Heart left ventricle (tissue), 16 donors: ENCODE measurements at places on chromosomes 5 and 9. TPM values are rescaled to one million over a fixed set of nuclear protein-coding genes. Genes with fewer than 3 reads are reported as not detected.

PCDHB14 gene
- 4.6 TPM for total RNA-seq

DNA sequence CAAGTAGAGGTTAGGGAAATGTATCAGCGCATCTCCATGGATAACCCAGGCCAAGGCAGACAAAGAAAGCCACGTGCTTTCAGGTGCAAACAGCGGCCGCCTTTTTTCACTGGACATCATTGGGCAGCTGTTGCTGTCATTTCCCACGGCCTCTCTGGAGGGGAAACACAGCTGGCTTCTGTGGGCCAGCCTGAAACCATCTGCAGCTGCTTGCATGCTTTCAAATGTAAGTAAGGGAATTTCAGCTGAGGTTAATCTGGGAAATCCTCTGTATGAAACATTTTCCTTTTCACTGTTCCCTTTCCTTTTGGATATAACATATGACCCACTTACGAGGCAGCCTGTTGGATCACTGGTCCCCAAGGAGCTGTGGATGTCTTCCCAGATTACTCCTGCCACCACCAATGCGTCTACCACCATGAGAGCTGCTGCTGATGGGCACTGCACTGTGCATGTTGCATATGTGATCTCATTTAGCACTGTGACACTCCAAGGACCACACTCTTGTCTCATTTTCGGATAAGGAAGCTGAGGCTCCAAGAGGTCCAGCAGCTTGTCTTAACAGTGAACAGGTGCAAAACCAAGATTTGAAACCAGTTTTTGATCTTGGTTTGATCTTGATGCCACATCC is 106.3 kb downstream of the C9orf152 start:
- DNase-seq: peak; percentile 39

GRCh38 chr9:98750364-98751060 is 41.8 kb upstream of the GABBR2 start:
- DNase-seq: no peak

GRCh38 chr5:152290181-152290580 is 114.9 kb downstream of the NMUR2 start:
- no peak for DNase-seq

DNA sequence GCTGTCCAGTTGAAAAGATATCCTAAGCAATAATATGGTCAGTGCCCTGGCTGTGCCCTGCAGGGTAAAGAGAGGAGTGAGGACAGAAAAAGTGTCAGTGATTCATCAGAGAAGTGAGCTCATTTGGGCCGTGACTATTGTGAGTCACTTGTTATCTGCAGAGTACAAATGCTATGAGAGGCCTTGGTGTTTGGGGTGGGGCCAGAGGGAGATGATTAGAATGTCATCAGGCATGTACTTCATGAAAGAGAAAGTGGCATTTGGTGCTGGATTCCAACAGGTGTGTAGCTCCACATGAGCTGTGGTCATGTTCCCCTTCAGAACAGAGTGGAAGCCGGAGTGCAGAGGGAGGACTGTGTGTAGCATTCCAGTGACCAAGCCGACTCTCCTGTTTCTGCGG is 174.1 kb downstream of the KDM4C start:
- DNase-seq: peak; percentile 30

DNA sequence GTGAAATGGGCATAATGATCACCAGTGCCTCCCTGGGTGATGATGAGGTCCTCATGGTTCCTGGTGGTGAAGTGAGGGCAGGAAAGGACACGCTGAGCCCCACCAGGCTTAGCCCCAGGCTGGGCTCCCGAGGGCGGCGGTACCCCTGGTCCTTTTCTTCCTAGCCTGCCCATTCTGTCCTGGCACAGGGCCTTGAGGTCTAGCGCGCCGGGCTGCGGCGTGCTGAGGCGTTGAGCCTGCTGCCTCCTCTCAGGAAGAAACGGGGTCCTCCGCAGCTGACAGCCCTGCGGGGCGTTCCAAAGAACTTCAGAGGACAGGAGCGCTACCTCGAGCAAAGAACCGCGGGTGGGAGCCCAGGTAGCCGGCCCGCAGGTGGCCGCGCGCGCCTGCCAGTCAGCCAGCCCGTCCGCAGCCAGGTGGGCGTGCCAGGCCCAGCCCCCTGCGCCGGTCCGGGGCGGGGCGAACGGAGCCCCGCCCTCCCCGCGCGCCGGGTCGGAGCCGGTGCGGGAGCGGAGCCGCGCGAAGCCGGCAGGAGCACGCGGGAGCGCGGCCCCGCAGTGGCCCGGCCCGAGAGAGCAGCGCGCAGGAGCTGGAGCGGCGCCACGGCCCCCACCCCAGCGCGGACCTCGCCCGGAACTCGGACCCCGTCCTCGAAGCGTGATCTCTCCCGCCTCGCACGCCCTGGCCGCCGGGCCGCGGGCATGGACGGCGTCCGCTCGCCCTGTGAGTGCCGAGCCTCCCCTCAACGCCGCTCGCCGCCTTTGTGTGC is at the start of gene WNK2:
Gene WNK2, plus strand, starts transcription at position 477 of the 769 bp plus-strand sequence. CDS start 791 bp downstream, outside the sequence.
- peak; percentile 52 for DNase-seq

DNA sequence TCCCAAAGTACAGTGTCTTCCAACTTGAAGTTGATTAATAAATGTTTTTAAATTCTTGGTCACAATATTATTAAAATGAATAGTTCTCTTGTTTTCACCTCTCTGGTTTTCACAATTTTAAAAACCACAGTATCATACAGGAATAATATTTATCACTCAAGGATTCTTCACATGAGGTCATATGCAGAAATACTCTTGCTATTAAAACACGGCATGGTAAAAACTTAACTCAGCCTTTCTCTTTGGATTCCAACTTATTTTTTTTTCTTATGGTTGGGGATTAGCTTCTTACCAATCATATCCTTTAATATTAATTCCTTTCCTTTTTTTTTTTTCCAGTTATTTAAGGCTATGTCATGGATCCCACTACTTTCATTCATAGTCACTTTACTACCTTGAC is 289.4 kb downstream of the ADAMTS6 start:
- DNase-seq: no peak

GRCh38 chr9:93635186-93636107 is 59.1 kb downstream of the PHF2 start:
- DNase-seq: peak; percentile 13

DNA sequence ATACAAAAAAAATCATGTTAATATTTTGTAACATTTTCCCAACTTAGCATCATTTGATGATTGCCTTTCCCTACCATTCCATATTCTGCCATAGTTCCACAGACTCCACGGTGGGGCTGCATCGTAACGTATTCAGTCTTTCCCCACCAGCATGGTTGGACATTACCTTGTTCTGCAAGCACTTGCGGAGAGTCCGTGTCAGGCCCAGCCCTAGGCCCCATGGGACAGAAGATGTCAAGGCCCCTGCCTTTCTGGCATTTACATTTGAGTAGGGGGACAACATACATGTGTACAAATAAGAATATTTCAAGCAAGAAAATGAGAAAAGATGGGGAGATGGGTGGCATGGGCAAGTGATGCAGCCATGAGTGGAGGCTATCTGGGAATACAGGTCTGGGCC is 8.2 kb upstream of the PHF2 start:
- DNase-seq: no peak

PCDHB6 gene
- total RNA-seq: 0.61 TPM

DNA sequence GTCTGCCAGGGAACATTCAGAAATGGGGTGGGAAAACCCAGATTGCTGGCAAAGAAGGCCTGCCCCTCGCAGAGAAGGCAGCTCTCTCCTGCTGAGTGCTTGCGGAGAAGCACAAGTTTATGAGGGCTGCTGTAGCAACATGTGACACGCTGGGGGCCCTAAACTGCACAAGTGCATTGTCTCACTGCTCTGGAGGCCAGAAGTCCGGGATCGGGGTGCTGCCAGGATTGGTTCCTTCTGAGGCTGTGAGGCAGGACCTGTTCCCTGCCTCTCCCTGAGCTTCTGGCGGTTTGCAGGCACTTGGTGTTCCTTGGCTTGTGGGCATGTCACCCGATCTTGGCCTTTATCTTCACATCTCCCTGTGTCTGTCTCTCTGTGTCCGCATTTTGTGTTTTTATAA is 75.6 kb upstream of the NEURL1B start:
- no peak for DNase-seq

FAM81B gene
- total RNA-seq: 1.2 TPM

- no peak for DNase-seq
Measured at GRCh38 chr5:88979726-88980125, 96.7 kb upstream of the MEF2C start.

KCTD16 gene
- 0.04 TPM for total RNA-seq

- DNase-seq: no peak
Measured at GRCh38 chr5:51487952-51488351, 104.7 kb downstream of the ISL1 start.

PCDHGB3 gene
- total RNA-seq: 4.0 TPM

DNA sequence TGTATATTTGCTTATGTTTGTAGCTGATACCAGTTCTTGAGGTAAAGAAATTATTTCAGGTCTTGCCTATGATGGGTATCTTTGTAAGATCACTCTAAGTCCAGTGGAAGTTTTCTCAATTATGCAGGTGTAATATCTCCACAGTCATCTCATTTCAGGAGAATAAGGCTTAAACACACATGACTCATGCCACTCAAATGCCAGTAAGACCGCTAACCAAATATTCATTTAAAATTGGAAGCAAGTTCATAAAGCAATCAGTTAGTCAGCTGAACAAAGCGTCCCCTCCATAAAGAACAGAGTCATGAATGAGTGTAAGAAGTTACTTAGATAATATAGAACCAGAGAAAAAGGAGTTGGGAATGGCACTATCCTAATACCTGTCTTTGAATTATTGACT is 248.7 kb downstream of the LURAP1L start:
- no peak for DNase-seq

- DNase-seq: no peak
Measured at GRCh38 chr9:128442150-128442549, 13.7 kb upstream of the ODF2 start.

- no peak for DNase-seq
Measured at GRCh38 chr9:99752417-99753109, 69.1 kb upstream of the NR4A3 start.

GRCh38 chr5:146426305-146426704 is 20.8 kb upstream of the TCERG1 start:
- DNase-seq: no peak

DNA sequence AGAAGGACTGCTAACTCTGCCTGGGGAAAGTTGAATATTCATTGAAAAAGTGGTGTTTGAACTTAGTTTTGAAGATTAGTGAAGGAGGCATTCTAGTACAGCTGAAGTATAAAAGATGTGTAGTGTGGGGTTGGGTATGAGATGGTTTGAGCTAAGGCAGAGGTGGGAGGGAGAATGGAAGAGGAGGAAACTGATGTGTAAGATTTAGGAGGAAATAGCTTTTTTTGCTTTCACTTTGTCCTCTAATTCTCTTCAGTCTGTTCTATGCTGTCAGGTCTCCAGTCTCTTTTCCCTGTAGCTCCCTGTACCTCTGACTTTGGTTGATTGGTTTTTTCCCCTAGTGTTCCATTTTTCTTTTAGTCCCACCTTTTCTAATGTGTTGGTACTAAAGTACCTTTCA is 9.0 kb downstream of the CREBRF start:
- no peak for DNase-seq

- DNase-seq: no peak
Measured at GRCh38 chr9:99221266-99221620, 499 bp downstream of the ALG2 start.

DNA sequence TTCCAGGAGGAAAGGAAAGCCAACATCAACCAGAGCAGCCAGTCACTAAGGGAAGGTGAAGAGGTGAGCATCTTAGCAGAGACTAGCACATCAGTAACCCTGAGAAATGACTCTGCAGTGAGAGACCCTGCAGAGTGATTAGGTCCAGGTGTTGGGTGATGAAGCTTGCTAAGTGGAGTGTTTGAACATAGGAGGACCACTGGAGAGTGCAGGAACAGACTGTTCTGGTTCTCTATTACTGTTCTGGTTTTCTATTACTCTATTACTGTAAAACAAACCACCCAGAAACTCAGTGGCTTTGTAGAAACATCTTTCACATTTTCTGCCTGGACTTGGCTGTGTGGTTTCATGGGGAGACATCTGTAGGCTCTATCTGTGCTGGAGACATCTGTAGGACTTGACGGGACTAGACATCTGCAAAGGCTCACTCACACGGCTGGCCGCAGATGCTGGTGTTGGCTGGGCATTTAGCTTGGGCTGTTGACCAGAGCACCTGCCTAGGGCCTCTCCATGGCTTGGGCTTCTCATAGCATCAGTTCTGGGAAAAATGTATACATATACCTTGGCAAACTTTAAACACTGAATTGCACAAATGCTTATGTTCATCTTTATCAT is 33.4 kb upstream of the SPATA31E1 start:
- DNase-seq: no peak

GRCh38 chr5:99005506-99005905 is 76.7 kb upstream of the CHD1 start:
- DNase-seq: no peak

DNA sequence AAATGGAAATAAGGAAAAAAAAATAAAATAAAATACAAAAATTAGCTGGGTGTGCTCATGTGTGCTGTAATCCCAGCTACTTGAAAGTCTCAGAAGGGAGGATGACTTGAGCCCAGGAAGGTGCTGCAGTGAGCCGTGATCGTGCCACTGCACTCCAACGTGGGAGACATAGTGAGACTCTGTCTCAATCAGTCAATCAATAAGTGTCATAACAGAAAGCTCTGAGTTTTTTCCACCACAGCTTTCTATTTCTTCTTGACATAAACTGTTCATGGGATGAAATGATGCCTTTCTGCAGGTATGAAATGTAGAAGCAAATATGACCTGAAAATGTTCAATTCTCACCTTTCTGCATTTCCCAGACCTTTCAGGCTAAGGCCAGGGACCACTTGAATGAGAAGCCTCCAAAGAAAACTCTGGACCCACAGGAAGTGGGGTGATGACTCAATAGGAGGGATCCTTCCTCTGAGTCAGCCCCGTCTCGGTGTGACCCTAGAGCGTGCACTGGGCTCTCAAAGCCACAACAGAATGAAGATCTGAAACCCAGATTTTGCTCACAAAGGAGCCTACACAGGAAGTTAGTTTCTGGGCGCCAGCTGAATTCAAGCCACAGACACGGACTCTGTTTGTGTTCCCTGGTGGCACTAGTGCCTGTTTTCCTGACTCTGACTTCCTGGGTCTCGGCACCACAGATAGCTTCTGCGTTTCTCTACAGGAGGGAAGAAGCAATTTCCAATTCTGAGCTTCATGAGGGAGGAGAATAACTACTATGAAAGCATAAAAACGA is 62.0 kb downstream of the ANKH start:
- peak; percentile 63 for DNase-seq

DNA sequence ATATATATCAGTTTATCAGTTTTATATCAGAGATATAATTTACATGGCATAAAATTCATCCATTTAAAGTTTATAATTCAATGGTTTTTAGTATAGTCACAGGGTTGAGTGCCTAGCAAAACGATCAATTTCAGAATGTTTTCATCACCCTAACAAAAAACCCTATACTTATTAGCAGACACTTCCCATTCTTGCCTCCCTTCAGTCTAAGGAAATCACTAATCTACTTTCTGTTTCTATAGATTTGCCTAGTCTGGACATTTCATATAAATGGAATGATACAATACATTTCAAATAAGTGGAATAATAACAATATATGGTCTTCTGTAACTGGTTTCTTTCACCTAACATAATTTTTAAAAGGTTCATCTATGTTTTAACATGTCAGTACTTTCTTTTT is 9.6 kb upstream of the LNPEP start:
- no peak for DNase-seq

- no peak for DNase-seq
Measured at GRCh38 chr5:143055596-143056338, 285.6 kb downstream of the ARHGAP26 start.
